Left lung (tissue), 14 donors: ENCODE measurements at places on chromosomes 2 and 18. TPM values are rescaled to one million over a fixed set of nuclear protein-coding genes. Genes with fewer than 3 reads are reported as not detected.

DNA sequence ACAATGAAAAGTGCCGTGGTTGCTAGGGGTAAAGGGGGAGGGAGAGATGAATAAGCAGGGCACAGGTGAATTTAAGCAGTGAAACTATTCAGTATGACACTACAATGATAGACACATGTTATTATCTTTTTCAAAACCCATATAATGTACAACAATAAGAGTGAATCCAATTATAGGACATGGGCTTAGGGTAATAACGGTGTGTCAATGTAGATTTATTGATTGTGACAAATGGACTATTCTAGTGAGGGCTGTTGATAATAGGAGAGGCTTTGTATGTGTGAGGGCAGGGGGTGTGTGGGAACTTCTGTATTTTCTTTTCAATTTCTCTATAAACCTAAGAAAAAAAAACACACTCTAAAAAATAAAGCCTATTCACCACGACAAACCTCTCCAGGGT, 223.8 kb downstream of the RIT2 start:
- no peak overlapping the region for H3K27ac ChIP-seq
- no peaks in the 10 kb centered on the region for H3K27me3 ChIP-seq
- DNase-seq = no peak
- H3K4me1 ChIP-seq = no peaks in the 10 kb centered on the region
- no peaks in the 10 kb centered on the region for H3K36me3 ChIP-seq

DNA sequence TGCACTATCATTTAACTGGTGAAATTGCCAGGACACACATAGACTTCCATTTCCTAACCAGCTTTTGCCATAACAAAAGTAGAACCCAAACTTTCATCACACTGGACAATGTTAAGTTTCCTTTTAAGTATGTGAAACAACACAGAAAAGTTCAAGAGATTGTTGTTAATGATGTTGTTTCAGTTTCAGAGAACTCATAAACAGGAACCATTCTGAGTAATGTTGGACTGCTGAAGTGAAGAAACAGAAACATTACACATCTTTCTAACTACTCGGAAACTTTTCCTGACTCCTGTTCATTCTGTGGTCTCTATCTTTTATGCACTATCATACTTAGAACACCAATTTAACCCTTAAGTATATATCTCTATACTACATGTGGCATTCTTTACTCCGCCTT, 179.2 kb downstream of the RIT2 start:
- no peak overlapping the region for H3K4me3 ChIP-seq
- no peak overlapping the region for H3K27ac ChIP-seq

DNA sequence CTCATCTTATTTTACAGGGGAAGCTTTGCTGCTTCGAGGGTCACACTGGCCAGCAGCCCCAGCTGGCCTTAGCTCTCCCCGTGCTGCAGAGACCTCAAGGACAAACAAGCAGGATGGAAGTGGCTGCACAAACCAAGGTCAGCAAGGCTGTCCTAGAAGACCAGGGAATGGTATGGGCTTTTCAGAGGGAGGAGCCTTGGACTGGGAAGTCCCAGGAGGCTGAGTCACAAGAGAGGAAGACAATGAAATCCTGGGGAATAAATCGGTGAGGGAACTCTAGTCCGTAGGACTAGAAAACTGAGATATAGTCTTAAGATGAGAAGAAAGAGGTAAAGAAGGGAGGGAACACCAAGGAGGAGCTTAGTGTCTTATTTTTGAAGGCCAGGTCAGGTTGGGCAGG, 15.7 kb downstream of the CREG2 start:
- no peaks in the 10 kb centered on the region for H3K27me3 ChIP-seq
- no peaks in the 10 kb centered on the region for H3K36me3 ChIP-seq
- H3K4me1 ChIP-seq = no peaks in the 10 kb centered on the region
- no peak for DNase-seq

DNA sequence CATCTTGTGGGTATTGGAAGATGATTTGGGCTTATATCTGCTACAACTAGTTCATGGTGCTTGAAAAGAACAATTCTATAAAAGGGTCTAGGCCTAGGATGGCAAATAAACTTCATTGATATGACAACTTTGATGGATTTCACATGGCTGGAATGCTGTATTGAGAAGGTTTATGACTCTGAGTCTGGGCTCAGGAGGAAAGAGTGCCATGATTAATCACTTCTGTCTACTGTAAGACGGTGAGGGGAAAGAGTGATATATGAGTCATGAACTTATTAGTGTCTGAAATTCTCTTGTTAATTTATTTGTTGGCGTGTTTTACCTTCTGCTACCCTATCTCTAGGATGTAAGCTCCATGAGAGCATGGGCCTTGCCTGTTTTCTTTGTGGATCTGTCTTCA, 17.0 kb upstream of the ADCYAP1 start:
- H3K36me3 ChIP-seq = no peaks in the 10 kb centered on the region
- H3K4me1 ChIP-seq = no peaks in the 10 kb centered on the region
- H3K4me3 ChIP-seq = no peak overlapping the region
- DNase-seq = no peak
- no peak overlapping the region for H3K27ac ChIP-seq

FZD7 gene
- 11.1 TPM for total RNA-seq

BCL2 gene
- 6.3 TPM for total RNA-seq

ITGB6 gene
- total RNA-seq = 227 TPM

EDAR gene
- 0.47 TPM for total RNA-seq

USP34 gene
- total RNA-seq = 86.5 TPM

TSGA10 gene
- total RNA-seq = 8.4 TPM

SLC4A3 gene
- total RNA-seq = 2.9 TPM

UGT1A5 gene
- total RNA-seq = 0.10 TPM

TMEM178A gene
- 1.4 TPM for total RNA-seq

TMEM247 gene
- not detected for total RNA-seq
